ENCODE measurements at places on chromosomes 7 and 10. TPM values are rescaled to one million over a fixed set of nuclear protein-coding genes. Genes with fewer than 3 reads are reported as not detected.

- no peak for DNase-seq
Measured at GRCh38 chr7:1562597-1563051, 6.6 kb upstream of the TMEM184A start.

DNA sequence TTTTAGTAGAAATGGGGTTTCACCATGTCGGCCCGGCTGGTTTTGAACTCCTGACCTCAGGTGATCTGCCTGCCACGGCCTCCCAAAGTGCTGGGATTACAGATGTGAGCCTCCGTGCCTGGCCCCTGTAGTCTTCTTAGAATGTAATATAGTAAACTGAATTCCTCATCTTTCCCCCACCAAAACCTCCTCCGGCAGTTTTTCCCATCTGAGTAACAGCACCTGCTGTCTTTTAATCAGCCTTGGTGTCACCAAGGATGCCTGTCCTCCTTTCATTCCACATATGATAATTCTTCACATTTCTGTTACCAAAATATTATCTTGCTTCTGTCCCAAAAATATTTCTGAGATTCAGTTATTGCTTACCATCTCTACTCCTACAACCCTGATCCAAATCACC lies 80.2 kb downstream of the ZEB1 start:
- no peak for DNase-seq

DNA sequence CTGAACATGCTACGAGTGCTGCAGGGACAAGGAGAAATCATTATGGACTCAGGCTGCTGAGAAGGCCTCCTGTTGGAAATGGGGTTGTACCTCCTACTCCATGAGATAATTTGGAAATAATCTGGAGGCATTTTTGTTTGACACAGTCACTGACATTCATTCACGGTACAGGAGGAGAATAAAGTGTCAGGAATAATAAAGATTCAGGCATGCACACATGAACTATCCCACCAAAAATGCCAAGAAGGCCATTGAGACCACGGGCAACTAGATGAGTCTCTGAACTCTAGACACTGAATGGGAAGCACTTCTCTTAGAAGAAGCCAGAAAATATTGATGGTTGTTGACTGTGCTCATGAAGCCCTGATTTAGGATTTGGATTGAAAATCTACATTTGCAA lies 220.9 kb upstream of the HABP2 start:
- DNase-seq = no peak

Gene RSBN1L
- total RNA-seq = 34.8 TPM
